ENCODE measurements at places on chromosomes 5 and 9.

- DNase-seq: no peak
Observed at GRCh38 chr9:121670431-121670830, 19.0 kb downstream of the DAB2IP start.

DNA sequence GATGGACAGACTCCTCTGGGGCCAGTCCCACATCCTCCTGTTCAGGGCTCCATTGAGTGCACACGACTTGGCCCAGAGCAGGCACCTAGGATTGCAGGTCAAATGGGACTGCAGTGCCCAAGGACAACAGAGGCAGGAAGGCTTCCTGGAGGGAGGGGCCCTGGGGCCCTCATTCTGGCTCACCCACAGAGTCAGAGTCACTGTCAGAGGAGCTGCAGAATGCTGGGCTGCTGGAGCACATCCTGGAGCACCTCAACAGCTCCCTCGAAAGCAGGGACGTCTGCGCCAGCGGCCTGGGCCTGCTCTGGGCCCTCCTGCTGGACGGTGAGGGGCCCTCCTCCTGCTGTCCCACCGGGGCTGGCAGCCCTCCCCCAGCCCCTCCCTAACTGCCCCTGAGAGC is 15.1 kb downstream of the REXO4 start:
- no peak for DNase-seq

GRCh38 chr9:132671620-132672412 is 1.6 kb downstream of the GTF3C4 start:
- DNase-seq: no peak

DNA sequence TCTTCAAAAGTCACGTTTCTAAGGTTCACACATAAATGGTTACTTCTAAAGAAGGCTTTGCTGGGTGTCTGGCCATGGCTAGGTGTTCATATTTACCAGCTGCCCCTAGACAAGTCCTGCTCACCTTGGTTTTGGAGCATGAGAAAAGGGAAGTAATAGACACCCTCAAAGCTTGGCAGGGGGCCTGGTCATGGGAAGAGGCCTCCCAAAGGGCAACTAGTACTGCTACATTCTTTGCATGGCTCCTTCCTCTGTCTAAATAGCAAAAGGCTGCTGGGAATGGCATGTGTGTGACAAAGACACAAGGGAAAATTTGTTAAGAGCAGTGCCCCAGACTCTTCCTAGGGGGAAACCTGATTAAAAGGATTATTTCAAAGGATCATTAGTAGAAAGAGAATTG is 93.4 kb downstream of the NRG2 start:
- no peak for DNase-seq

GRCh38 chr9:88537761-88538091 is 2.7 kb downstream of the NXNL2 start:
- DNase-seq: no peak
